ENCODE measurements at places on chromosomes 3 and 15.
A peak's percentile ranks its signal among the peaks of the same experiment; 100 is the strongest.

- no peak for DNase-seq
These were observed 109.5 kb upstream of the TMC3 start for GRCh38 chr15:81483496-81483895.

- no peak for DNase-seq
These were observed 25.3 kb downstream of the TRAK1 start for GRCh38 chr3:42116466-42116865.

GRCh38 chr3:36695769-36696137, 68.6 kb downstream of the DCLK3 start:
- DNase-seq: no peak

DNA sequence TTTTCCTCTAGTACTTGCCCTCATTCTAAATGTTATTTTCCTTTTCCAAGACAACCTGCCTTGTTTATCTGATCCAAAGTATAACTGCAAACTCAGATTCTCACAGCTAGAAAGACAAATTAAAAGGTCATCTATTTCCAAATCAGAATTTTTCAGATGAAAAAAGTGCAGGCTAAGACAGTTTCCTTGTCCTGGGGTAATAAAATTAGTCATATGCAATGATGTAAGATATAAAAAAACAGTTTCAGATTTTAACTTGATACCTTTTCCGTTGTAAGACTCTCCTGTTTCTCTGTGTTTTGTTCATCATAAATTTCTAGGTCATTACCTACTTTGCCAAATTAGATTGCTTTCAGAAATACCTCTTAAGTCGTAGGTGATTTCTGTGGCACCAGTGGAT, 238.4 kb upstream of the PEX5L start:
- DNase-seq: no peak

GRCh38 chr3:42123012-42123581, 31.9 kb downstream of the TRAK1 start:
- no peak for DNase-seq

GRCh38 chr15:42721916-42722315, 15.0 kb downstream of the CDAN1 start:
- DNase-seq: no peak

GRCh38 chr3:55333046-55333445, 154.1 kb downstream of the WNT5A start:
- no peak for DNase-seq

GRCh38 chr15:58736018-58736643, 13.4 kb downstream of the ADAM10 start:
- no peak for DNase-seq

DNA sequence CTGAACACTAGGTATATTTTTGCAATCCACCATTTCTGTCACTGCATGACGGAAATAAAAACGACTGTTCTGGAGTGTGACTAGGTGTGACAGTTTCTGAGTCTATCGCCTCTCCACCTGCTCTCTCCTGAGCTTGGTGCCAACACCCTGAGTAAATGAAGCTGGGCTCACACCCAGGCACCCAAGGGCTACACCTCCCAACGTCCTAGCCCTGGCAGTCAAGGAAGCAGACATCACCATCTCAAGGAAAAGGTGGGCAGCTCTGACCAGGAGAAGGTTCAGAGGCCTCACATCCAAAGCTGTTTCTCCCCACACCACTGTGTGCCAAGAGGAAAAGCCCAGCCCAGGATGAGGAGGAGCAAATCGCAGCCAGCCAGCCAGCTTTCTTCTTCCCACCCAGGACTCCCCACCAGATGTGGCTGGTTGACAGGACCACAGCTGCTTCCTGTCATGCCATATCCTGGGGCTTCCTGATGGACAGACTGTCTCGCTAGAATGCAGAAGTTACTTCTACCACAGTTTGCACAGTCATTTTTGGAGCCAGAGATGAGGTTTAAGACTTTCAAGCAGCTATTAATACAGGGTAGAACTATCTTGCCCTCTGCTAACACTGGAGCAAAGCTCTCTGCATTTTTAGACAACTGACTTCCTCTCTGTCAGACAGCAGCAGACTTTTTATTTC, 3.3 kb downstream of the SCAMP2 start:
- DNase-seq: no peak

DNA sequence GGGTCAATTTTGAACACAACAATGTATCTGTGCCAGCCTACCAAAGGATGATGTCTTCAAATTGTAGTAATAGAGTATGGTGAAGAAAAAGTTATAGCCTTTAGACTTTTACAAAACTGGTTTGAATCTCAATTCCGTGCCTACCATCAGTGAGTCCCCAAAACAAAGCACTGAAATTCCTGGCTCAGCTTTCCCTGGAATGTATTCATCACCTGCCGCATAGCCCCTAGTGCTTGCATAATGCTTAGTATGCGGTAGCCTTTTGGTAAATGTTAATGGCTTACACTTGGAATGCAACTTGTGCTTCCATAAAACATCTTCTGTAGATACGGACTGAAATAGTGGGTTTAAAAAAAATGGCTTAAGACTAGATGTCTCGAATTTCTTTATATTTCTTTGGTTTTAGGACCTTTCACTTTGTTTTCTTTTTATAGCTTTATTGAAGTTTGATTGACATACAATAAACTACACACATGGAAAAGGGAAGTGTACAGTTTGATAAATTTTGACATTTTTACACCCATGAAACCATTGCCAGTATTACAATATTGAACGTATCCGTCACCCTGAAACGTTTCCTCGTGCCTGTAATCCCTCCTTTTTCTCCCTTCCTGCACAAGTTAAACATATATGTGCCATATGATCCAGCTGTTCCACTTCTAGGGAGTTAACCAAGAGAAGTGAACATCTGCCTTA, 12.1 kb downstream of the SACM1L start:
- no peak for DNase-seq

GRCh38 chr3:85387913-85388505, 429.2 kb downstream of the CADM2 start:
- no peak for DNase-seq

GRCh38 chr3:143786219-143787191, 61.8 kb downstream of the SLC9A9 start:
- no peak for DNase-seq

DNA sequence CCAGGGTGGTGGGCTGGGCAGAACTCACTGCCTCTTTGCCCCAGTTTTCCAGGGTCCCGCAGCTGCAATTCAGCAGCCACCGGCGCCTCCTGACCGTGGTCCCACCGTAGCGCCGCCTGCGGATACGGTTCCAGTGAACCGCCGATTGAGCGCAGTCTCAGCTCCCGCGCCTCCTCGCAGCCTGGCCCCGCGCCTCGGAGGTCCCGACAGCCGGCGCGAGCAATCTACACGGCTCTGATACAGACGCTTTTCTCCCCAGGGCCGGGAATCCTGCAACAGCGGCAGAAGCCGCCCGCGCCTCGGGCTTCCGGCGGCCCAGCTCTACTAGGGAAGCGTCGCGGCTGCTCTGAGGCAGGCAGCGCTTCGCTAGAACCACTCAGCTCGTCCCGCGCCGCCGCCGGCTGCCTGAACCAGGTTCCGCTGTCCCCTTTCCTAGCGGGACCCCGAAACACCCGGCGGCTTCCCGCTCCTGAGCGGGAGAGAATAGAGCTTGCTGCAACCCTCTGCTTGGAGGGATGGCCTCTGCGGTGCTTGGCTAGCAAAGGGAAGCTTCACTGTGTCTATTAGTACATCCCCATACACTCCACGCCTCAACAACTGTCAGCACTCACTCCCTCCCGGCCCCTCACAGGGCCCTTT, 3.1 kb downstream of the FOXL2NB start:
- DNase-seq: no peak

DNA sequence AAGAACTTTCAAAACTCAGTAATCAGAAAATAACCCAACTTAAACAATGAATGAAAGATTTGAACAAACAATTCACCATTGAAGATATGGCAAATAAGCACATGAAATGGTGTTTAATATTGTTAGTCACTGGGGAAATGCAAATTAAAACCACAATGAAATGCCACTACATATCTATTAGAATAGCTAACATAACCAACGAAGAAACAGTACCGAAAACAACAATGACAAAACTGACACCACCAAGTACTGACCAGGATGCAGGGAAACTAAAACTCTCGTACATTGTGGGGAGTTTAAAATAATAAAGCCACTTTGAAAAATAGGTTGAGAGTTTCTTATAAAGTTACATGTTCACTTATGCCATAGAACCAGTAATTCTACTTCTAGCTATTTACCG, 69.1 kb downstream of the KBTBD8 start:
- DNase-seq: no peak

GRCh38 chr15:71171195-71171594, 55.9 kb downstream of the THSD4 start:
- DNase-seq: no peak

- DNase-seq: no peak
These were observed 2.6 kb upstream of the LAMB2 start for GRCh38 chr3:49135499-49135898.

- peak; percentile 78 for DNase-seq
These were observed 5.9 kb downstream of the NUP210 start for GRCh38 chr3:13414040-13414729.

GRCh38 chr15:73335026-73335425, 33.7 kb downstream of the HCN4 start:
- no peak for DNase-seq

- no peak for DNase-seq
These were observed 6.8 kb downstream of the ANXA2 start for GRCh38 chr15:60390871-60391501.

GRCh38 chr15:63981596-63982320, 64.5 kb downstream of the DAPK2 start:
- DNase-seq: no peak

DNA sequence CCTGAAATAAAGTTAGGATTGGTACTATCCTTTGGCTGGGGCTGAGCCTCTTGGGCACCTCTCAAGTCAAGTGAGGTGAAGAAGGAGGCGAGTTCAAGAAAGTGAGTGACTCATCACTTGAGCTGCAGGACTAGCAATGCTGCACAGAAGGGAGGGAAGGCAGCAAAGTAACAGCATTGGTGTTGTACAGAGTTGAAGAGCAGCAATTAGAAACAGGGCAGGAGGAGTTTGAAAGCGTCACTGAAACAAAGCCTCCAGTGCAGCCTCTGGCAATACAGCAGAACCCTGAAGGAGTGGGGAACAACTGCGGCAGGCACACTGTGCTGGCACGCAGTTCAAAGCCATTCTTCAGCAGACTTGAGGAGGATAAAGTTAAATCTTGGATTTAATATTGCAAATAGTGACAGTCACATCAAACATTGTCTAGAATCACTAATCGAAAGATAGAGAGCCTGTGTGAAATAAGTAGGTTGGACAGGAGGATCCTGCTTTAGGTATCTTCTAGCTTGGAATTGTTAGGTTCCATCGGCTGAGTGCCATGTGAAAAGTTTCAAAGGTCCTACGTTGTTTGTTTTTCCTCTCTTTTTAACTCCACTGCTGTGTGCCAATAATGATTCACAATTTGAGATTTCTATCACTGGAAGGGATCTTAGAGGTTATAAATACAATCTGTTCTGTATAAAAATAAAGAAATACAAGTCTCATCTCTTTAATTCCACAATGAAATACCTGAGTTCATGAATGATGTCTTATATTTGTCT, 479.8 kb downstream of the NAALADL2 start:
- DNase-seq: no peak

GRCh38 chr3:184526088-184526433, 35.5 kb upstream of the EPHB3 start:
- no peak for DNase-seq

DNA sequence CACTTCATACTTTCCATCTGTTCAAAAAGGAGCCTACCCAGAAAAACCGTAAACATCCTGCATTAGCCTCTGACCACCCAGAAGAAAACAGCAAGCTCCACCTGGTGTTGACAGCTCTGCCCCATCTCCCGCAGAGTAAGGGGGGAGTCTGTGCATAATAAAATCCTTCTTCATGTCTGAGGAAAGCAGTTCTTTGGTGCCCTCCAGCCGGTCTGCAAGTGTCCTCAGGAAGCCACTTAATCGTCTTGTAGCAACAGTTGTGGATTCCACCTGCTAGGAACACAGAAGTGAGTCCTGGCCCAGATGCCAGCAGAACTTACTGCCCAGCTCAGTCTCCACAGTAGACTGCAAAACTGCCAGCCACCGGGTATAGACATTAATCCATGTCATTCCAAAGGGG, 22.5 kb downstream of the RIOX2 start:
- DNase-seq: no peak

GRCh38 chr3:14453876-14454638, 51.7 kb downstream of the SLC6A6 start:
- DNase-seq: no peak

DNA sequence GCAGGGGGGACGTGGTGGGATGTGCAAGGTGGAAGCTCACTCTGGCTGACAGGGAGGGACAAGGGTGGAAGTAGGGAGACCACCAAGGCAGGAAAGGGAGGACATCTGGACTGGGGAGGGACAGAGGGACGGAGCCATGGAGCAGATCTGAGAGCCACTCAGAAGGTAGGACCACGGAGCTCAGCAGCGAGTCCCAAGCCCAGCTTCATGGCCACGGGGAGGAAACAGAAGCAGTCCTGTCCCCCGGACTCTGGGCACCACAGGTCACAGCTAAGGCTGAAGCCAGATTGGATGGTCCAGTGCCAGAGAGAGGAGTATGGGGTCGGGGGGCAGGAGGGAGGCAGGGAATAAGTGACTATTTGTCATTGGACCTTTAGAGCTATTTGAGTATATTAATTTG, 220.1 kb downstream of the TBC1D2B start:
- no peak for DNase-seq

DNA sequence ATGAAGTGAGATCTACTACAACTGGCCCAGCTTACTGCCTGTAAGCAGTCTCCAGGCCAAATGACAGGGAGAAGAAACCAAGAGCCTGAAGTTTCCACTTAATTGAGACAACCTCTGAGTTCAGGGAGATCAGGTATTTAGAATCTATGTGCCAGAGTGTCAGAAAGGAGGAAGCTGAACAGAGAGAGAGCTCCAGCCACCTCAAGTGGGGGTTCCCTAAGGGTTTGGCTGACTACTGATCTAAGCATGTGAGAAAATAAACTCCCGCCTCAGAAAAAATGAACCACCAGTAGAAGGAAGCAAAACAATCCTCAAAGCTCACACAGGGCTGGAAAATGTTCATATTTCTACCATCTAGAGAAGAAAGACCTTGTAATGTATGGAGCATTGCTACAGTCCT, 25.0 kb downstream of the ADAM10 start:
- DNase-seq: no peak

DNA sequence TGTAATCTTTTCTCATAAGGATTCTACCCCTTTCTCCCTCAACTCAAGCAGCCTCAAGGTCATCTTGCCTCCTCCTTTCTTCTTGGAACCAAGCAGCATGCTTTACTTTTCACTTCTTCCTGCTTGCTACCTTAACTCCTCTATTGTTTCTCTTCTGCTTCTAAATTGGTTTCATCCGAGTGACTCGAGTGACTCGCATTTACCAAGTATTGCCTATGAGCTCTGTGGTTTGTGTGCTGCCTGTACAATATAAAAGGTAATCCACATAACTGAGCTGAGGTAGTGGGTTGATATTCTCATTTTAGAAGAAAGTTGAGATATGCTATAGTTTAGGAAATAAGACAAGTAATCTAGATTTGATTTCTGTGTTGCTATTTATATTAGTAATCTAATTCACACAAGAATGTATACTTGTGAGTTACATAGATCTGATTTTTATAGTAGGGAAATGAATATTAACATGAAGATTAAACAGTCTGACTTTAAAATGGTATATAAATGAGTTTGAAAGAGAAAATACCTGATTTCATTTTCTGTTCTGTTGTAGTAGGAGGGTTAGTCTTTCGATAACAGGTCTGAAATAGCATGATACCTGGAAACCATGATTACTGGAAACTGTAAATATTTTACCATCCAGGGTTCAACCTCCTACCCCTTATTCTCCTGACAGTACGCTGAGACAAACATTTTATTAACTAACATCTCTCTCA, 5.5 kb downstream of the HHLA2 start:
- DNase-seq: peak; percentile 17

- no peak for DNase-seq
These were observed 105.3 kb upstream of the LINGO1 start for GRCh38 chr15:77738038-77738370.
